B cell (primary cell): ENCODE measurements at places on chromosomes 4 and X. TPM values are rescaled to one million over a fixed set of nuclear protein-coding genes. Genes with fewer than 3 reads are reported as not detected.

The SHISA3 gene
- not detected in 2 replicates for total RNA-seq

The CD38 gene
- 7.8 and 10.1 TPM in 2 replicates for total RNA-seq

DNA sequence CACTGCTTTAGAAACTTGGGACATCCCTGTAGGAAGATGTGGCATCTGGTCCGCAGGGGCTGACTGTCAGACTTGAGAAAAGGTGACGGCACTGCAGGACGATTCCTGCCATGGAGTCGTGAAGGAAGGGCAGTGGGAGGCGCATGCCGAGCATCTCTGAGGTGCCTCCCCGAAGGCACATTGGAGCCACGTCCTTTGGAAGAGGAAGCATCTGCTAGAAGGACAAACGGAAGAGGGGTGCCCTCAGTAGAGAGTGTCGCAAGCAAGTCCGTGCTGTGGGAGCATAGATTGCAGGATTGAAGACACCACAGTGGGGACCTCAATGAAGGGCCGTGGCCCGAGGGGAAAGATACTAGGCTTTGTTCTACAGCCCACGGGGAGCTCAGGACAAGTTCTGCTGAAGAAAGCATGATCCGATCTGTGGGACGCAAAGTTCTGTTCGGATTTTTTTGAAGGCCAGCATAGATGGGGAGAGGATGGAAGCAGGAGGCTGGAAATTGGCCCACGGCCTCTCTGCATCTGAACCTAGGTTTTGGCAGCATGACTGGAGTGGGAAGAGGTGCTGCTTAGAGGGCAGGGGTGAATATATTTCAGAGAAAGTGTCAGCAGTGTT is 24.2 kb upstream of the HELT start:
- no peak for DNase-seq

- DNase-seq = no peak
These were observed 109.4 kb upstream of the TLL1 start for GRCh38 chr4:165763640-165764039.

DNA sequence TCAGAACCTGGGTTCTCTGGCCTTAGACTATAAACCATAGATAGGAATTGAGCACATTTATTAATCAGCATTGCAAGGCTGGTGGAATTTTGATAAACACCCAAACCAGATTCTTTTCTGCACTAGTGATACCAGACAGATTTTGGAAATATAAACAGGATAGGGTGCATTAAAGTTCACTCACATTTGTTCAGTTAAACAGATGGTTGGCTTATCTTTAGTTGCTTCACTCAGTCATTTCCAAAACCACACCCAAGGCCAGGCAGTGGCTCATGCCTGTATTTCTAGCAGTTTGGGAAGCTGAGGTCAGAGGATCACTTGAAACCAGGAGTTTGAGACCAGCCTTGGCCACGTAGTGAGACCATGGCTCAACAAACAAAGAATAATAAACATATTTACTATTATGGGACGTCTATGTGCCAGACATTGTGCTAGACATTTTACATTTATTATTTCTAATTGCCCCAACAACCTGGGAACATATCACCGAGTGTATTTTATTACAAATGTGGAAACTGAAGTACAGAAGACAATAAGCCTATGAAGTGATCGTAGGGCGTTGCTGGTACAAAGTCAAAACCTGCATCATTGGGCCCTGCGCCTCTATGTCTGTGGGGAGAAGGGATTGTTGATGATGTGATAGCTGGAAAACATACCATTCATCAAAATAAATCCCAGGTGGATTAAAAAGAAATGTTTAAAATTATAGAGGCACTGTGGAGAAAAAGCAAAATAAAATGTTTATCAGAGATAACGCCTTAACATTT is 15.0 kb downstream of the ADD1 start:
- DNase-seq = no peak
